ENCODE measurements at places on chromosomes 7 and 10. TPM values are rescaled to one million over a fixed set of nuclear protein-coding genes. Genes with fewer than 3 reads are reported as not detected.

Gene ARHGEF5
- 23.1 TPM for total RNA-seq

Gene TUBB8
- not detected for total RNA-seq

Gene VSTM2A
- not detected for total RNA-seq

Gene OR6V1
- total RNA-seq, result not detected

Gene SFMBT2
- 3.4 TPM for total RNA-seq

Gene MMD2
- total RNA-seq, result not detected

Gene CCL24
- total RNA-seq, result not detected

GRCh38 chr10:29895456-29895855 lies 163.9 kb downstream of the JCAD start:
- peak; percentile 41 for DNase-seq

DNA sequence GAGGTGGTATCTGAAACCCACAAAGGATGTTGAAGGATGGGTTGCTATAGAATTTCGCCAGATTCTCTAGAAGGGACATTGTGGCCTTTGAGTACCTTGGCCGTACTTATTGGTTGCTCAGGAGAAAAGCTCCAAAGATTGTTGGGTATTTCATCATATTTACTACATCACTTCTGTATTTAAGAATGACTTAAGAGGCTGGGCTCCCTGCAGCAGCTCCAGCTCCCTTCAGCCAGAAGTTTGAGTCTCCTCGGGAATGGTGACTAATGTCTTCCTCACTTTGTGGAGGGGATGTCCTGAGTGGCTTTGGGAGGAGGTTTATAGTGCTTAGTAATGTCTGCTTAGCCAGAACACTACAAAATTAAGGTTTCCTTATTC lies 18.1 kb downstream of the MINDY4 start:
- no peak for DNase-seq

GRCh38 chr7:117097860-117098259 lies 144.6 kb downstream of the ST7 start:
- no peak for DNase-seq

DNA sequence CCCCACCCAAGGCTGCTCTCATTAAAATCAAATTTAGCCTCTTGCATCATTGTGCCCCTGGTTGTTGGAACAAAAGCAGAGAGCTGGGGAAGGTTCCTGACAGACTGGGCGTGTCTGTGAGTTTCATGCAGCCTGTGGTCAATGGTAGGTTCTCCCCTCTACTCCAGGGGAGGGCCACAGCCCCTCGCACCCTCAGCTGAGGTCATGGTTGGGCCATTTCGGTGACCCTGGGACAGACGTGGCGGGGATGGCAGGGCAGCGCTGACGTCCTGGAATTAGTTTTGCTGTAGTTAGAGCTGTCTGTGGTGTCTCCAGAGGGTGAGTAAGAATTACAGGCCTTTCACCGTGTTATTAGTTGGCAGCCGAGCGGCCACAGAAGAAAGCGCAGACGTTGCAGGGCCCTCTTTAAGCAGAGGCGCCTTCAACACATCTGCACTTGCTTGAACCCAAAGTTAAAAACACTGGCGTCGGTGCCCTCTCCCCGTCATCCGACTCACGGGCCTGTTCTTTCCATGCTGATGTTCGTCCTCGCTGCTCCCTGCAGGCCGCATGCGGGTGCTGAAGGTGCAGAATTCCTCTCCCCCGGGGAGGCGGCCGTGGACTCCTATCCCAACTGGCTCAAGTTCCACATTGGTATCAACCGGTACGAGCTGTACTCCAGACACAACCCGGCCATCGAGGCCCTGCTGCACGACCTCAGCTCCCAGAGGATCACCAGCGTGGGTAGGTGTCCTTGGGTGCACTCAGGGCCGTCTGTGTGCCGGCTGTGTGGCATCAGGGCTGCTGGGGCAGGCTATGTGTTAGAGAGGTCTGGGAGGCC lies 2.8 kb downstream of the FAM20C start:
- DNase-seq, result no peak

DNA sequence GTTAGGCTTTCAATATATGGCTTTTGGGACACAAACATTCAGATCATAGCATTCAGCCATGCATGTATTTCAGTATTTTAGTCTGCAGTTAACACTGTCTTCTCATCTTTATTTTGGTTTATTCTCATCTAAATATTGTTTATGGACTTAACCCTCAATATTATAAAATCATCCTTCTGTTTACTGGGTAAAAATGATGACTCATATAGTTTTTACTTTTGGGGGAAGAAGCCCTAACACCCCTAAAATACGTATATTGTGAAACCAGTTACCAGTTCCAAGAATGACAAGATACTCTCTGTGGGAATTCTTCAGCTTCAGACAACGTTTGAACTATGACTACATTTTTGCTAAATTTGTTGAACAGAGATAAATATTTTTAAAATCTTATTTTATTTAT lies 505.4 kb downstream of the LRMDA start:
- no peak for DNase-seq

DNA sequence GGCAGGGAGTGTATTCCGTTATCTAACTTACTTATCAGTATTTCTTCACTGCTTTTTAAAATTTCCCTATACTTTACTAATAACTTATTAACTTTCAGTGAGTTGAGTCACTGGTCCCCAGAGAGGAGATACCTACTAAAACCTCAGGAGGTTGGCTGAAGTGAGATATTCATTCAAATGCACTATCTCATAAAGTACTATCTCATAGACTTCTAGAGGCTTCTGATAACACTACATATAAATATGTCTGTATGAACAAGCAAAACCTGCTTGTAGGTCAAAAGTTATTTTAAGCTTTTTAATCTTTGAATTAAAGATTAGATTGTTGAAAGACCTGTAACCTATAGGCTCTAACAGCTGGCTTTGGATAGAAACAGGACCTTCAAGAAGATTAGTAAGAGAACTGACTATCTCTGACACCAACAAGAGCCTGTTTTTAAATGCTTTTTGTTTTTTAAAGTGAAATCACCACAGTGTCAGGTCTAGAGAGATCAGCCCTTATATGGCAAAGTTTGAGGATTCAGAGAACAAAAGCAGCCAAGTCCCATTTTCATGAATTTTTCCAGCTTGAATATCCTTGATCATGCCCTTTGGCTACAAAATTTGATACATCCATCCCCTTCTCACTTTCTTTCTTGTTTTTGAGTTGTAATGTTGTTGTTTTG lies 242.2 kb downstream of the ARL4A start:
- DNase-seq, result no peak

GRCh38 chr7:37489703-37490102 lies 41.0 kb upstream of the ELMO1 start:
- no peak for DNase-seq

- no peak for DNase-seq
Observed at GRCh38 chr7:151684408-151685175, 164.9 kb upstream of the RHEB start.

DNA sequence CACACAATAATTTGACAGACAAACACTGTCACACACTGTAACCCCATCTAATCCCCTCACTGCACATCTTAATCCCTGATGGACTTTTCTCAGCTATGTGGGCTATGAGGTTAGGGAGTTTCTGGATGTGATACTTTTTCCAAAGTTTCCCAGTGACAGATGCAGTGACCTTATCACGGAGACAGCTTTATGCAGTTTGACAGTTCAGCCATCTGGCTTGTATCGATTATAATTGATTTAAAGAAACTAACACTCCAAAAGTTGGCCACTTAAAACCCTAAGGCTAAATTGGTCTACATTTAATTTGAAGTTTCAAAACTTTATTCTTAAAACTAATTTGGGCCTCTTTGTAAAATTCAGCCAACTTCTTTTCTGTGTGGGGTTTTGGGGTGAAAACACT lies 196.7 kb downstream of the SDK1 start:
- DNase-seq, result no peak

DNA sequence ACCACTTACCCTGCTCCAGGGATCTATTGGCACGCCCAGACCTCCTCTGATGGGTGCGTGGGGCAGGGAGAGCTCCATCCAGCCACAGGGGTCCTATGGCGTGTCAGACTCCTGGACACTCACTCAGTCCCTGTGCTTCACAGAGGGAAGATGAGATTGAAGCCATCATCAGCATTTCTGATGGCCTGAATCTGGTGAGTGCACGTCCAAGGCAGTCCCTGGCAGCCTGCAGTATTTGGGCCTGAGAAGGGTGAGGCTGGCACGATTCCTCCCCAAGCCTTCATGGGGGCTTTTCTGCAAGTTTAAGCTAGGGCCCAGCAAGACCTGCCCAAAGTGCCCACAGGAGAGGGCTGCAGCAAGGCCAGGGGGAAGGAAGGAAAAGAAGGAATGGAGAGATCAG lies 3.3 kb downstream of the CDHR1 start:
- DNase-seq, result no peak
